ENCODE measurements at places on chromosomes 6 and 20.

DNA sequence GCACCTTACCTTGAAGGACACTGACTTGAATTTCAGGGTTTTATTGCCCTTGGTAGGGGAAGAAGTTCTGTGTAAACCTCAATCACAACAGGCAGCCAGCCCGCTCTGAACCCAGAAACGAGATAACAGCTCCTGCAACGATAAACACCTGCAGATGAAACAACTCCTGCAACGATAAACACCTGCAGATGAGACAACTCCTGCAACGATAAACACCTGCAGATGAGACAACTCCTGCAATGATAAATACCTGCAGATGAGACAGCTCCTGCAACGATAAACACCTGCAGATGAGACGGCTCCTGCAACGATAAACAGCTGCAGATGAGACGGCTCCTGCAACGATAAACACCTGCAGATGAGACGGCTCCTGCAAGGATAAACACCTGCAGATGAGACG lies 54.0 kb upstream of the TBXT start:
- peaks cover 11% of the 10 kb centered on the region for H3K4me1 ChIP-seq
- no peak overlapping the region for H3K4me3 ChIP-seq
- no peak for DNase-seq
- no peak overlapping the region for H3K27ac ChIP-seq
- peaks cover 7% of the 10 kb centered on the region for H3K27me3 ChIP-seq
- no peaks in the 10 kb centered on the region for H3K36me3 ChIP-seq

DNA sequence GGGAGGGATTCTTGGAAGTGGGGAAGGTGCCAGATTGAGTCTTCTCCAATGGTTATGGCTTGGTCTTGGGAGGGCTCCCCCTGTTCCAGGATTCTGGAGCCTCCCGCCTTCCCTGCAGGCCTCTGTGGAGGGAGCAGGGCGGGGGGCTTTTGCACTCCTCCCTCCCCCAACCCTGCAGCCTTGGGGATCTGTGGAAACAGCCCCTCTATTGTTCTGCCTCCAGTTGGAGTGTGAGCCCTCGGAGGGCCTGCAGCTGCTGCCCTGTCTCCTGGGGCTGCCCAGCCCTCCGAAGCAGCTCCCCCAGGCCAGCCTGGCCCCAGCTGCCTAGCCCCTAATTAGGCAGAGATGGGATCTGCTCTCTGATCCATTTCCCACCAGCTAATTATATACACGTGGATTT lies 14.7 kb downstream of the FAM110A start:
- H3K27me3 ChIP-seq: no peaks in the 10 kb centered on the region
- H3K4me3 ChIP-seq: peak overlapping the region; percentile 74
- H3K36me3 ChIP-seq: peaks cover 2% of the 10 kb centered on the region
- H3K4me1 ChIP-seq: peaks cover 66% of the 10 kb centered on the region
- H3K27ac ChIP-seq: no peak overlapping the region
- DNase-seq: no peak

GRCh38 chr6:97322811-97323210 lies 39.8 kb upstream of the MMS22L start:
- H3K4me3 ChIP-seq: no peak overlapping the region
- no peaks in the 10 kb centered on the region for H3K4me1 ChIP-seq
- H3K27ac ChIP-seq: no peak overlapping the region
- no peak for DNase-seq
- no peaks in the 10 kb centered on the region for H3K36me3 ChIP-seq

DNA sequence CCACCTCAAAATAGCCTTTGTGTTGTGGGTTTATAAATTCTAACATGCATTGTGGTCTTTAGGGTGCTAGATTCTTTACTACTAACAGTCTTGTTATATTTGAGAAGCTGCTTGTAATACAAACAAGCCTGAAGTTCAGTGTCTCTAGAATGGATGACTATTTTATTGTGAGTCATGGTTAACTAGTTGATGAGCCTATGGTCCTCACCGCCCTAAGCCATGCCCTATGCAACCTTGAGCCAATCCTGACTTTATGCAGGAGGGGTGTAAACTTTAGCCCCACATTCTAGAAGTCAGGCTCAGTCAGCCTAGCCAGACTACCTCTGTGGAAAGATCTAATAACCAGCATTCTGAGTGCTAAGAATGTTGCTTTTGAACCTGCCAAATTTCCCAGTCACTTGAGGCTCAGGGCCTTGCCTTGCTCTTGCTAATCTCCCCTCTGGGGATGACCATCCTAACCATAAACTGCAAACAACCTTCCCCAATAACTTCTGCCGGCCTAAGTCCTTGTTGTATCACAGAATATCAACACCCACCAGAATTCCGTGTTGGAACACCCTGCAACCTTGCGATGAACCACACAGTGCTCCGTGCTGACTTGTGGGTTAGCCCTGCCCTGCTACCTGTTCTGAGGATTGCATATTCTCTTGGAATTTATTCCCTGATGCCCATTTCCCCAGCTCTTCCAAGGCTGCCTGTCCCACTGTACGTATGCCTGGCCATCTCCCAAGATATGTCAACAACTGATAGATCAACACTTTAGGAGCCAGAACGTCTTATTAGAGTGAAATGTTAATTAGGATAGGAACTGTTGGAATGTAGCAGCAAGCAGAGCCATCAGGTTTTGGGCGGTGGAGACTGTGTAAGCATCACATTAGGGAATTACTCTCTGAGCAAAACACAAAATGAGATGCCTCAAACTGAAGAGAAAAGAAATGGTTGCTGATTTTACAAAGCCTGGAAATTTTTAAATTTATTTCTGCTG lies 71.7 kb upstream of the CEP85L start:
- no peak overlapping the region for H3K4me3 ChIP-seq
- no peak for DNase-seq
- peaks cover 38% of the 10 kb centered on the region for H3K4me1 ChIP-seq
- H3K27ac ChIP-seq: no peak overlapping the region

GRCh38 chr20:54897787-54898186 lies 422.4 kb downstream of the DOK5 start:
- no peak overlapping the region for H3K4me3 ChIP-seq
- no peaks in the 10 kb centered on the region for H3K4me1 ChIP-seq
- no peaks in the 10 kb centered on the region for H3K36me3 ChIP-seq
- DNase-seq: no peak

- H3K36me3 ChIP-seq: no peaks in the 10 kb centered on the region
- peaks cover 24% of the 10 kb centered on the region for H3K4me1 ChIP-seq
- H3K4me3 ChIP-seq: no peak overlapping the region
- DNase-seq: no peak
- no peak overlapping the region for H3K27ac ChIP-seq
Measured at GRCh38 chr20:24032400-24032898, 43.9 kb upstream of the GGTLC1 start.

DNA sequence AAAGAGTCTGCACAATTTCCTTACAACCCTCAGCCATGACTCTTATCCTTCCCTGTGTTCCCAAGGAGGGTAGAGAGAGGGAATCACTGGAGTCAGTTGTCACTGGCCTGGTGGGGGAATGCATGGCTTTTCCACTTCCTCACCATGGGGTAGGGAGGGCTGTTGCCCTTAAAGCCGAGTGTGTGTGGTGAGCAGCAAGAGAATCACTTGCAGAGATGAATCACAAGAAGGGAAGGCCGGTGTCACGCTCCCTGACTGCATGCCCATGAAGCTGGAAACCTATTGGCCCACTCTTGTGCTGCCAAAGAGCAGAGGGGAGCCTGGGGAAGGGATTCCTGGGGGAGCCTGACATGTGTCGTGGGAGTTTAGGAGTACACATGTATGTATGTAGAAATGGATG lies 18.1 kb upstream of the BMP6 start:
- no peaks in the 10 kb centered on the region for H3K36me3 ChIP-seq
- DNase-seq: no peak
- no peak overlapping the region for H3K27ac ChIP-seq
- H3K4me3 ChIP-seq: no peak overlapping the region

DNA sequence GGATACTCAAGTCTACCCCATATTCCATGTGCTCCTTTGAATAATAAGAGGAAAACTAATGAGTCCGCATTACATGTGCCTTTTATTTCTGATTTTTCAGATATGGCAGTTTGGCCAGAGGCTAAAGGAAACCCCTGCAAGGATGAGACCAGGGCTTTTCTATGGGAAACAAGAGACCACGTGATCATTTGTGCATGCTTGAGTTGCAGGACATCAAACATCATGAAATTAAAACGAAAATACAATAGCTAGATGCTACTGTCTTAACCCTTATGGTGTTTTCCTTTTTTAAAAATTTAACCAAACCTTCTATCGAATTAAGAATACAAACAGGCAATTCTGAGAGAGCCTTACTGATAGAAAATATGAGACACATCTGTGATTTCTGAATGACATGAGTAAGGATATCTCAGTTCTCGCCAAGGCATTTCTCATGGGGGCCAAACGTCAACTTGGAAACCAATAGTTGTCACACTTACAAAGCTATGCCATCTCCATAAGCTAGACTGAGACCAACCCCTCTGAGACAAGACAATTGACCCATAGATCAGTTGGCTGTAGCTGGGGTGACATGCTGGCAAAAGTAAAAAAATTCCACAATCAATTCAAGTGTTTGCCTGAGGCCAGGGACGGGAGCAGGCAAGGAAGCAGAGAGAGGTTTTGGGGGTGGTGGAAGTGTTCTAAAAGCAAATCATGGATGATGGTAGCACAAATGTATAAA lies 52.8 kb downstream of the RIPOR2 start:
- DNase-seq: no peak
- no peak overlapping the region for H3K4me3 ChIP-seq
- H3K4me1 ChIP-seq: peaks cover 56% of the 10 kb centered on the region
- H3K27me3 ChIP-seq: no peaks in the 10 kb centered on the region
- H3K27ac ChIP-seq: no peak overlapping the region

- DNase-seq: no peak
- no peaks in the 10 kb centered on the region for H3K36me3 ChIP-seq
- no peak overlapping the region for H3K4me3 ChIP-seq
- H3K27me3 ChIP-seq: no peaks in the 10 kb centered on the region
Measured at GRCh38 chr6:55474382-55474781, 104.6 kb downstream of the HMGCLL1 start.

DNA sequence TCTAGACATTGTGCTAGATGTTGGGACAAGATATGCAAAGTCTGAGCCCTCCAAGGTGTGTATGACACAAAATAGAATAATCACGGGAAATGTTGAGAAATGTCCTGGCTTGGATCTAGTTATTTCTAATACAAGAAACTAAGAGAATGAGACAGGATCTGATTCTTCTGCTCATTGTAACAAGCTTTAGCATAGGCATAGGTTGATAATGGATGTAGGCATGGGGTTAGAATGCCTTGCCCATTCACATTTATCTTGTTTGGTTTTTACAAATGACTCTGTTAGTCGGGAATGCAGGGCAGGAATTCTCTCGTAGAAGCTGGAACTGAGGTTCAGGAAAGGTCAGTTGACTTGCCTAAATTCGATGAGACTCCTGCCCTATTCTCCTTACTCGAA lies 1.5 kb upstream of the SLC26A8 start:
- peaks cover 21% of the 10 kb centered on the region for H3K27me3 ChIP-seq
- no peak overlapping the region for H3K27ac ChIP-seq
- H3K4me3 ChIP-seq: no peak overlapping the region

DNA sequence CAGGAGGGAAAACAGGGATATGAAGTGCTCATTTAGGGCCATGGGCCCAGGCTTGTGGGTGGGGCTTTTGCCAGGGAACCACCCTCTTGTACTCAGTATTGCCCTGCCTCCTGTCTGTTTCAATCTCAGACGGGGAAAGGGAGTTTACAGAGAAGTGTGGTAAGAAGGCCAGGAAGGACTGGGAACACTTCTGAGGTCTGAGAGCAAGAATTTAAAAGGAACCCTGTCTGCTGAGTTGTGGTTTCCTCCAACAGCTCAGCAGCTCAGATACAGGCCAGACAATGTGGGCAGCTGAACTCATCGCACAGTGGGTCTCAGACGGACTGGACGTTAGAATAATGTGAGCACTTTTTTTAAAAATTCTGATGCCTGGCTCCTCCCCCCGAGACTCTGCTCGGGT lies 354.1 kb upstream of the ARID1B start:
- H3K27me3 ChIP-seq: no peaks in the 10 kb centered on the region
- H3K36me3 ChIP-seq: no peaks in the 10 kb centered on the region
- DNase-seq: no peak
- H3K4me1 ChIP-seq: peaks cover 25% of the 10 kb centered on the region
- no peak overlapping the region for H3K4me3 ChIP-seq

GRCh38 chr20:3820901-3821727 lies 767 bp downstream of the AP5S1 start:
- peak overlapping the region; percentile 93 for H3K27ac ChIP-seq
- H3K27me3 ChIP-seq: no peaks in the 10 kb centered on the region
- H3K4me3 ChIP-seq: peak overlapping the region; percentile 92
- H3K4me1 ChIP-seq: peaks cover 46% of the 10 kb centered on the region

GRCh38 chr20:61600016-61600415 lies 348.0 kb downstream of the CDH4 start:
- DNase-seq: no peak
- H3K36me3 ChIP-seq: no peaks in the 10 kb centered on the region
- H3K4me3 ChIP-seq: no peak overlapping the region
- no peaks in the 10 kb centered on the region for H3K4me1 ChIP-seq
- H3K27me3 ChIP-seq: no peaks in the 10 kb centered on the region

GRCh38 chr20:59747671-59748515 lies 143.6 kb downstream of the PHACTR3 start:
- H3K27ac ChIP-seq: no peak overlapping the region
- H3K4me3 ChIP-seq: no peak overlapping the region
- H3K4me1 ChIP-seq: no peaks in the 10 kb centered on the region

GRCh38 chr6:20640181-20640580 lies 105.9 kb downstream of the CDKAL1 start:
- H3K27me3 ChIP-seq: no peaks in the 10 kb centered on the region
- peaks cover 3% of the 10 kb centered on the region for H3K36me3 ChIP-seq
- no peak overlapping the region for H3K27ac ChIP-seq
- no peaks in the 10 kb centered on the region for H3K4me1 ChIP-seq

- H3K27me3 ChIP-seq: no peaks in the 10 kb centered on the region
- no peak overlapping the region for H3K4me3 ChIP-seq
- H3K4me1 ChIP-seq: no peaks in the 10 kb centered on the region
- H3K36me3 ChIP-seq: no peaks in the 10 kb centered on the region
- no peak for DNase-seq
- no peak overlapping the region for H3K27ac ChIP-seq
Measured at GRCh38 chr6:83609248-83609647, 96.9 kb downstream of the PRSS35 start.

GRCh38 chr6:82494367-82494766 lies 130.8 kb downstream of the TPBG start:
- H3K4me1 ChIP-seq: no peaks in the 10 kb centered on the region
- H3K36me3 ChIP-seq: no peaks in the 10 kb centered on the region
- no peak overlapping the region for H3K4me3 ChIP-seq
- H3K27me3 ChIP-seq: no peaks in the 10 kb centered on the region
- H3K27ac ChIP-seq: no peak overlapping the region

- no peaks in the 10 kb centered on the region for H3K27me3 ChIP-seq
- no peaks in the 10 kb centered on the region for H3K4me1 ChIP-seq
- H3K4me3 ChIP-seq: no peak overlapping the region
- DNase-seq: no peak
- H3K36me3 ChIP-seq: peaks cover 17% of the 10 kb centered on the region
Measured at GRCh38 chr20:16432466-16433292, 140.6 kb downstream of the KIF16B start.

GRCh38 chr6:16420715-16421461 lies 182.5 kb downstream of the GMPR start:
- H3K4me3 ChIP-seq: peak overlapping the region; percentile 30
- peak; percentile 33 for DNase-seq
- H3K27ac ChIP-seq: peak overlapping the region; percentile 62
- H3K27me3 ChIP-seq: no peaks in the 10 kb centered on the region
- H3K4me1 ChIP-seq: peaks cover 37% of the 10 kb centered on the region
- H3K36me3 ChIP-seq: no peaks in the 10 kb centered on the region

- H3K4me1 ChIP-seq: no peaks in the 10 kb centered on the region
- no peaks in the 10 kb centered on the region for H3K27me3 ChIP-seq
- no peak overlapping the region for H3K4me3 ChIP-seq
Measured at GRCh38 chr6:52544602-52545405, 32.1 kb downstream of the TRAM2 start.

GRCh38 chr20:50004229-50004628 lies 21.4 kb downstream of the SNAI1 start:
- no peaks in the 10 kb centered on the region for H3K4me1 ChIP-seq
- no peak overlapping the region for H3K27ac ChIP-seq
- H3K36me3 ChIP-seq: no peaks in the 10 kb centered on the region
- H3K27me3 ChIP-seq: peaks cover 4% of the 10 kb centered on the region
- DNase-seq: no peak
